ENCODE measurements at places on chromosomes 5 and 9.

- no peak for DNase-seq
Measured at GRCh38 chr5:52804387-52804791, 16.7 kb downstream of the ITGA1 start.

DNA sequence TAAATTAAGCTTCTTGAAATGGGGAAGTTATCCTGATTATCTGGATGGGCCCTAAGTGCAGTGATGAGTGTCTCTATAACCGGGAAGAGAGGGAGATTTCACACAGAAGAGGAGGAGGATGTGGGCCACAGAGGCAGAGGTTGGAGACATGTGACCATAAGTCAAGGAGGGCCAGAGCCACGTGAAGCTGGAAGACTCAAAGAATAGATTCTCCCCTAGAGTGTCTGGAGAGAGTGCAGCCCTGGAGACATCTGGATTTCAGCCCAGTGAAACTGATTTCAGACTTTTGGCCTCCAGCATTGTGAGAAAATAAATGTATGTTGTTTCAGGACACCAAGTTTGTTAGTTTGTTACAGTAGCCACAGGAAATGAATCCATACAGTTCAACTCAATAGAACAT lies 442.9 kb downstream of the NTRK2 start:
- no peak for DNase-seq

- no peak for DNase-seq
Measured at GRCh38 chr5:6736106-6736505, 22.9 kb downstream of the TENT4A start.

DNA sequence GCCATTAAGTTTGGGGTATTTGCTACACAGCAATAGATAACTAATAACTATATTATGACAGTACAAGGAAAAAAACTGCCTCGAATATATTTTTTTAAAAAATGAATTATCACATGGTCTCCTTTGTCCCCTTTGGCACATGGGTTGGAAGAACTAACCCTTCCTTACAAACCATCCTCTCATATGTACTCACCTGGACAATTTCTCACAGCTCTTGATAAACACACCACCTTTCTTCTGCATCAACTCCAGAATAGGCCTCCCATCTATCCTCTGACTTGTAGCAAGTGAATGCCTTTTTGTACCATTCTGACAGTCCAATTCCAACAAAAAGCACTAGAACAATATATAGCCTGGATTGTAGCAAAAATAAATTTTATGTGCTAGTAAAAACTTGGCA lies 78.7 kb upstream of the LARP1 start:
- DNase-seq = no peak

- DNase-seq = no peak
Measured at GRCh38 chr5:6398570-6399230, 20.4 kb upstream of the MED10 start.

GRCh38 chr5:88081877-88082276 lies 186.8 kb downstream of the TMEM161B start:
- DNase-seq = no peak

DNA sequence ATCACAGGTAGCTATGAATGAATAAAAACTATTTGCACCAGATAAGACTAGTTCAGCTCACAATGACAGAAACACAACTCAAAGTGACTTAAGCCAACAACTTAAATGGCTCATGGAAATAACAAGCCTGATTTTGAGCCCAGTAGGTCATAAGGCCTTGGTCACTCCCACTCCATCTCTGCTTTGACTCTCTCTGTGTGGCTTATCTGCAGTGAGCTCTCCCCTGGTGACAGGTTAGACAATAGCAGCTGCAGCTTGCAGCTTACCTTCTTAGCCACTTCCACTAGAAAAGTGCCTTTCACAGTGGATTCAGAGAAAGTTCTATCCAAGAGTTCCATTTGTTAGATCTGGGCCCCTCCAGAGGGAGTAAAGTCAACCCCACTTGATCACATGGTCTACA lies 315.7 kb downstream of the RAB3C start:
- DNase-seq = no peak

DNA sequence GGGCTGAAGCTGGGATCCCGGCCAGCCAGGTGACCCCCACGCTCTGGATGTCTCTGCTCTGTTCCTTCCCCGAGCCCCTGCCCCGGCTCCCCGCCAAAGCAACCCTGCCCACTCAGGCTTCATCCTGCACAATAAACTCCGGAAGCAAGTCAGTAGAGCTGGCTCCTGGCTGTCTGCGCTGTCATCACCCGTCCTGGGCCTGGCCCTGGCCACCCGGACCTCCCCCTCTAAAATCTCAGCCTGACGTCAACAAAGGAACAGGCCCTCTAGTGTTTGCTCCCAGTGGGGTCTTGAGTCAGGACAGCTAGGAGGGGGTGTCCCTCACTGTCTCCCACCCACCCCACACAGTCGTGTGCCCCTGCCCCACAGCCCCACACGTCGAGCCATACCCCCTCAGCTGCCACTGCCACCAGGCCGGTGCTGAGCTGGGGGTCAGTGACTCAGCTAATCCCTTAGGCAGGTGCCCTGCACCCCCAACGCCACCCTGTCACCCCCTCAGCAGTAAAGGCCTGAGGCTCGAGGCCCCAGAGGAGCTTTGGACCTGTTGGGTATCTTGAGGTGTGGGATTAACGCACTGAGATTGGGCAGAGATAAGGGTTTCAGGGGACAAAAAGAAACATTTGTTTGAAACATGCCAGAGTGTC lies 1.1 kb upstream of the LCNL1 start:
- DNase-seq = no peak

- no peak for DNase-seq
Measured at GRCh38 chr5:89036704-89037489, 153.9 kb upstream of the MEF2C start.

GRCh38 chr9:76519075-76519835 lies 60.3 kb downstream of the GCNT1 start:
- DNase-seq = no peak

DNA sequence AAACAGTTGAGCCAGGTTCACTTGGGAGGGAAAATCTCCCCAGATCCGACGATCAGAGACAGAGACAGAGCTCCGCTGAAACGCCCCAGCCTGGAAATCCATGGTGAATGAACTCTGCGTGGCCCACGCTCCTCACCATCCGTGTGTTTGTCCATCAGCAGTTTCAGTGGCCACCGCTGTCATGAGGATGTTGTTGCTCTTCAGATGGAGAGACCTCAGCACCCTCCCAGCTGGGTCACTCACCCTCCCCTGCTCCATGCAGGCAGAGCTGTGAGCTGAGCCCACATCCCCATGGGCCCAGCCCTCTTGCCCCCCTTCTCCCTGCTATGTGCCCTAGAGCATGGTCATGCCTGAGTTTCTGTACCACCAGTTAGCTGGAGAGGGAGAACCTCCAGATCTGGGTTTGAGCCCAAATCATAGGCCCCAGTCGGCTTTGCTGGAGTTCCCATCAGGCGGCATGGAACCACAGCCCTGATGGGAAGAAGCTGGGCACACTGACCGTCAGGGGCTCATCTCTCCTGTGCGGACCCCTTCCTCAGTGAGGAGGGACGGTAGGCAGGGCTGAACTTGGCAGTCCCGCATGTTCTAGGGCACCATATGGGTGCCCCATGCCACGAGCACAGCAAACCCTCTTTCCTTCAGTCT lies 154.4 kb upstream of the COL5A1 start:
- no peak for DNase-seq

- DNase-seq = no peak
Measured at GRCh38 chr5:62268234-62268633, 37.8 kb upstream of the KIF2A start.

GRCh38 chr9:120857481-120857880 lies 14.8 kb upstream of the PSMD5 start:
- DNase-seq = no peak

DNA sequence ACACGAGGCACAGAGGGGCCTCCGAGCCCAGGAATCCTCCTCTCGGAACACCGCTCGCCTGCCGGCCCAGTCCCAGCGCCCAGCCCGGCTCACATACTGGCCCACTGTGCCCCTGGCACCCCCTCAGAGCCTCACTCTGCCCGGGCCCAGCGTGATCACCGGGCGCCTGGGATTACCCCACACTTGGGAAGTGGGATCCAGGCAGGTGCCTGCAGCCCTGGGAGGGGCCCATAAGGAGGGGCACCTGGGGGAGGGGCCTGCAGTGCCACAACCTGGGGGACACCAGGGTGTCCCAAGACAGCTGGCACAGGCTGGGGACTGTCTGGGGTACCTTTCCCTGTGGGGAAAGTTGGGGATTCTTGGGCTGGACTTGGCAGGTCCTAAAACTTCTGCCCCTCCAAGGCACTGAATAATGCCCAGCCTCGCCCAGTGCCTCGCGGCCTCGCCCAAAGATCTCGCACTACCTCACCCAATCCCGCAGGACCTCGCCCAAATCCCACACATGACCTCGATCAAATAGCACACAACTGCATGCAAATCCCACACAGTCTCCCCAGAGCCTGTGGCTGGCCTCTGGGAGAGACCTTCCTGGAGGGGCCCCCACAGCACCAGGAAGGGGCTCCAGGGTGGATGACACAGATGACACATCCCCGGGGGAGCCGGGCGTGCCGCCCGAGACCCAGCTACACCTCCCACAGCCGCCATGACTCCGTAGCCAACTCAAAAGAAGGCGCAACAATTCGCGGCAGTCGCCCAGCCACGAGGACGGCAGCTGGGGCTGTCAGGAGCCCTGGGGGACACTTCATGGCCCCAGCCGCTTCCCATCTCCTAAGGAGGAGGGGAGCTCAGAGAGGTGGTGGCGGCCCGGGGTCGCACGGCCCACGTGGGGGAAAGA lies 13.7 kb downstream of the NOTCH1 start:
- DNase-seq = no peak

- no peak for DNase-seq
Measured at GRCh38 chr5:177099422-177100093, 12.8 kb downstream of the FGFR4 start.

GRCh38 chr9:89154651-89155336 lies 23.8 kb downstream of the SHC3 start:
- DNase-seq = peak; percentile 53

GRCh38 chr5:135631391-135631790 lies 52.6 kb upstream of the CXCL14 start:
- DNase-seq = no peak

- no peak for DNase-seq
Measured at GRCh38 chr9:119283078-119283794, 86.0 kb downstream of the BRINP1 start.

DNA sequence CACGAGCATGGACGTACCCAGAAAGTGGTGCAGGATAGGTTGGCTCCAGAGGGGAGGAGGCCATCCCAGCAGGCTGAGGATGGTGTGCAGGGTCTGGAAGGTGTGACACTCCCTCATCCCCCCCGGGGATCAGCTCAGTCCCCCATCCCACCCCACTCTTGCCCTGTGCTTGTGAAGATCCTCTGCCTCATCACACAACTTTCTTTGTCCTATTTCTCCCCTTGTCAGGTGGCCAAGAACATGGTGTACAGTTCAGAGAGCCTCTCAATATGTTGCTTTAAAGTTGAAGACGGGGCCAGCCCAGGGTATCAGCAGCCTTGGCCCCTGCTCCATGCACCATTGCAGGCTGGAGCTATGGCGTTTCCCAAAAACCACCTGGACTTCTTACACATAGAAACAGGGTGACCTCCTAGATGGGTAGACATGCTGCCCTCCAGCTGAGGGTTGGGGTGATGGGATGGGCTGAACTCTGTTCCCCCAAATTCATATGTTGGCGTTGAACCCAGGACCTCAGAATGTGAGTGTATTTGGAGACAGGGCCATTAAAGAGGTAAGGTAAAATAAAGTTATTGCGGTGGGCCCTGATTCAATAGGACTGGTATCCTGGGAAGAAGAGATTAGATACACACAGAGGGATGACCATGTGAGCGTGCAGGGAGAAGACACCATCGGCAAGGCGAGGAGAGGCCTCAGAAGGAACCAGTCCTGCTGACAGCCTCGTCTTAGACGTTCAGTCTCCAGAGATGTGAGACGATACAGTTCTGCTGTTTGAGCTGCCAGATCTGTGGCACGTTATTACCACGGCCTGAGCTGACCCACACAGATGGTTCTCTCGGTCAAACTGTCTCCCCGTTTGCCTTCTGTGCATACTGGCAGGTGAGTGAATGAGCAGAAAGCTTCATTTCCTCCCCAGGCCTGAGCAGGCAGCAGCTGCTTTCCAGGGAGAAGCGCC lies 272.5 kb downstream of the GADD45G start:
- no peak for DNase-seq

GRCh38 chr5:179171816-179172745 lies 111.9 kb downstream of the ZNF354C start:
- DNase-seq = no peak

GRCh38 chr5:75668445-75668844 lies 48.8 kb downstream of the POC5 start:
- no peak for DNase-seq

- no peak for DNase-seq
Measured at GRCh38 chr9:83106263-83106662, 43.3 kb upstream of the RASEF start.

DNA sequence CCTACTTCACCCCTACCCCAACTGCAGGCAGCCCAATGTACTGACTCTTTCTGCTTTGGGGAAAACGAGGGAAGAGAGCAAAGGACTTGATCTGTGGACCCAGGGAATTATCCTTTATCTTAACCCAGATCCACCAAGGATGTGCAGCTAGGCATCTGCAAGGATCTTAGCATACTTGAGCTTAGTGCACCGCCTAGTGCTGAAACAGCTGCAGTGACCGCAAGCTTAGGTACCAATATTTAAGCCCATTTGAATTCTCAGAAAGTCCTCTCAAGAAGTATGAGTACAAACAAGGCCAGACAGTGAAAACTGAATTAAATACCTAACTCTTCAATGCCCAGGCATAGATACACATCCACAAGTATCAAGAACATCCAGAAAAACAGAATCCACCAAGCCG lies 576.7 kb upstream of the ADAMTS16 start:
- DNase-seq = no peak

DNA sequence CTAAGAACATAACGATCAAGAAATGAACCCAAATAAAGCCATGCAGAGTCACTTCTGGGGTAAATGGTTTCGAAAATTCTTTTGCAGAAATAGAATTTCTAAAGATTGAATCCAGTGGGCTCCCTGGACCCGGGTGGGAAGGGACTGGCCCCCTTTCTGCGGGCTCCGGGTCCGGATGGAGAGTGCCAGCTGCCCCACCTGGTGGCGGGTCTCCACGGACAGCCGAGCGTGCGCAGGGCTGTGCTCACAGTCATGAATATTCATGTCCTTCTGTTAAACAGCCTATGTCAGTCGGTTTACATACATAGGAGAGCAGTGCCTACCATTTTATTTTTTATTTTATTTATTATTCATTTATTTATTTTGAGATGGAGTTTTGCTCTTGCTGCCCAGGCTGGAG lies 4.7 kb upstream of the PPP1R26 start:
- DNase-seq = no peak

DNA sequence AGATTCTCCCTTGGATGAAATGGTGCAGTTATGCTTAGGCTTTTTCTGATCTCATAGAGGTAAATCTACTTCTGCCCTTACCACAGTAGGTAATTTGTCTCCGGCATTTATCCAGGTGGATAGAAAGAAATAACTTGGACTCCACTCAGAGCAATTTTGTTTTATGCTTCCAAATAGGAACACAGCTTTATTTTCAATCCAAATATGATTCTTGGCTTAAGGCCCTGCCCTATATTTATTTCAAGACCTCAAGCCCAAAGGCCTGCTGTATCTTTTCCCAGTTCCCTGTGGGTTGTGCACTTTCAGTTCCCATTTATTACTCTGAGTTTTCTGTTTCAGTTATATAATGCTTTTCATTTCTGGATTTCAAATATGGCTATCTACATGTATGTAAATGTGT lies 274.2 kb upstream of the SMC2 start:
- DNase-seq = no peak
